Effector CD4-positive, alpha-beta T cell (primary cell): ENCODE measurements at places on chromosomes 13 and 19.

DNA sequence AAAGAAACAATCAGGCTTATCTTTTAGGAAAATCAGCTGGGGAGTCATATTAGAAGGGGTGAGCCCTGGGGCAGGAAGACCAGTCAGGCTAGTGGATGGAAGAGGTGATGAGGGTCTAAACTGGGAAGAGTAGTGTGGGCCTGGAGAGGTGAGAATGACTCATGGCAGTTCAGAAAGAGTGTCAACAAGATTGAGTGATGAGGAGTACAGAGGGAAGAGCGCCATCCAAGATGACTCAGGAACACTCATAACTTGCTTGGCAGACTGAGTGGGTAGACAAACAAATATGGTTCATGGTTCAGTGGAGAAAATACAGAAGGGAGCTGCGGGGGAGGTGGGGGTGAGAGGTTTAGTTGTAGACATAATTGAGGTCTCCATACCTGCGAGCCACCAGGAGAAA is 17.3 kb upstream of the CLDN10 start:
- no peak for DNase-seq

DNA sequence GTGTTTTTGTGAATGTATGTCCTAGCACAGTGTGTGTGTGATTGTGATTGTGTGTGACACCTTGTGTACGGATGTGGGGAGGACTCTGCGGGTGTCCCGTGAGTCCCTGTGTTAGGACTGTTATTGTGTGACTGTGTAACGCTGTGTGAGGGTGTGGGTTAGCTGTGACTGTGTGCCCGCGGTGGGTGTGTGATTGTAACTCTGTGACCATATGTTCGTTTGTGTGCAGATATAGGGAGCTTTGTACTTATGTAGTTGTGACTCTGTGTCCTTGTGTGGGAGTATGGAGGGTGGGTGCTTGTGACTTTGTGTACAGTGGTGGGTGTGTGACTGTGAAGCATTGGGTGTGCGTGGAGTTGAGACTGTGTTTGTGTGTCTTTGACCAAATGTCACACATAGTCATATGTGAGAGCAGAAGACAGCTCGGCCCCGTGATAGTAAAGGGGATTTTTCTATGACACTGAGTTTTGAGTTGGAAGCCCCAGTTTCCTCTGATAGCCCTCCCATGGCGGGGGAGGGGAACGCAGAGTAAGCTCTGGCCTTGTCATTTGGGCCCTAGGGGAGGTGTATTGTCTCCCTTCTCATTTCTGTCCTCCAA is 949 bp upstream of the ZNF260 start:
- DNase-seq, result no peak

GRCh38 chr13:80798576-80799133 is 457.7 kb upstream of the SPRY2 start:
- DNase-seq, result no peak

- DNase-seq, result no peak
Measured at GRCh38 chr19:23402388-23402787, 7.1 kb upstream of the ZNF91 start.

DNA sequence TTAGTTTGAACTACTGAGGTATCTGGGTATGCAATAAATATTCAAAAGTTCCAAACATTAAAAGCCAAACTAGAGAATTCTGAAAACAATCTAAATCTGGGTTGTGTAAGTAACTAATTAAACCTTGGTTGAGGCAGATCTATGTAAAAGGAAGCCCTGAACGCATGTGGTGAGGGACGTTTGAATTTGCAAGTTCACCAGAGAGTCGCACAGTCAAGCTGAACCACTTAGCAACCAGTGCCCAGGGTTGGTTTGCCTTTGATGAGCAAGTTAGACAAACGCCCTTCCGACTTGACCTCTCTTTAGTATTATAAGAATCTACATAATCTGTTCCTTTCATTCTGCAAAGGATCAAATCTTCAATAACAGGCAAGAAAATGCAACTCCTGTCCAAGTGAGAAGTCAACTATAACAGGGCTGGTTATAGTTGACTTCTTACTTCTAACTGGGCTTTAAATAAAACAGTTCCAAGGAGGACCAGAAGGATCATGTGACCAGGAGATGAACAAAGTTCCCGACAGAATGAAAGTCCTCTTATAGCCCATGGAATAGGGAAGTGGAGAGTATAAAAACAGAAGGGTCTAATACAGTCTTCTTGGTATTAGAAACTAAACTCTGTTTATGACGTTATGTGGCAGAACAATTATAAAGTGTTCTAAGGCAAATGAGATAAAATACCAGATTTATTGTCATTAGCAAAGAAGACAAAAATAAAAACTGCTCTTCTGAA is 40.6 kb downstream of the PHF11 start:
- no peak for DNase-seq

GRCh38 chr19:33325920-33326319 is 23.6 kb upstream of the CEBPA start:
- DNase-seq, result no peak

GRCh38 chr13:45594764-45595163 is 20.8 kb downstream of the ERICH6B start:
- DNase-seq, result no peak
